Fibroblast of mammary gland (primary cell): ENCODE measurements at places on chromosomes 3 and 15.
A peak's percentile ranks its signal among the peaks of the same experiment; 100 is the strongest.

GRCh38 chr3:45387636-45388348 lies 584 bp upstream of the LARS2 start:
- DNase-seq: no peak

GRCh38 chr15:96115642-96116041 lies 214.9 kb upstream of the NR2F2 start:
- DNase-seq: peak; percentile 34

GRCh38 chr15:48205981-48206380 lies at the start of gene SLC12A1:
Gene SLC12A1, plus strand, starts transcription at chr15:48206302. Its CDS starts 1,418 bp downstream, at chr15:48207720.
- DNase-seq: no peak

GRCh38 chr3:128555098-128555825 lies 62.3 kb upstream of the GATA2 start:
- no peak for DNase-seq

- peak; percentile 94 for DNase-seq
These were observed 71.1 kb downstream of the CCNL1 start for GRCh38 chr3:157088601-157089454.
